Prostate gland (tissue), 2 donors: ENCODE measurements at places on chromosomes 2 and 18.

DNA sequence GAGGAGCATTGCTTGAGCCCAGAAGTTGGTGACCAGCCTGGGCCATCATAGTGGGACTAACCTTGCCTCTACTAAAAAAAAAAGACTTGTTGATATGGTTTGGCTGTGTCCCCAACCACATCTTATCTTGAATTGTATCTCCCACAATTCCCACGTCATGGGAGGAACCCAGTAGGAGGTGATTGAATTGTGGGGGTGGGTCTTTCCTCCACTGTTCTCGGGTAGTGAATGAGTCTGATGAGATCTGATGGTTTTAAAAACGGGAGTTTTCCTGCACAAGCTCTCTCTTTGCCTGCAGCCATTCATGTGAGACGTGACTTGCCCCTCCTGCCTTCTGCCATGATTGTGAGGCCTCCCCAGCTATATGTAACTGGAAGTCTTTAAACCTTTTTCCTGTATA lies 47.0 kb downstream of the PROC start:
- no peak for DNase-seq

DNA sequence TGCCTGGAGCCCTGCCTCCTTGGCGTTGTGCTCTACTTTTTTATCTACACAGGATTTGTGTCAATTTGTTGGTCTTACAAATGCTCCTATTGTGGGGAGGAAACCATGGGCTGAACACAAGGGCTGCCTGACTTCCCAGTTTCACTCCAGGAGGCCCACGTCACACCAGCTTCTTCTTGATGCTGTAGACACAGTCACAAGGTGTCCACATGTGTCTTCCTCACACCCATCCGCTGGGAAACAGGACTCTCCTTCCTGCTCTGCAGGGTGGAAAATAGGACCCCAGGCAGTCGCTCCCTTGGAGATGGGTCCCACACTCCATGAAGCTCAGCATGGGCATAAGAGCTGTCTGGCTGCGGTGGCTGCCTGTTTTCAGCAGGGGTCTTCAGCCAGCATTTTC lies 468.2 kb downstream of the EPHA4 start:
- DNase-seq: no peak

DNA sequence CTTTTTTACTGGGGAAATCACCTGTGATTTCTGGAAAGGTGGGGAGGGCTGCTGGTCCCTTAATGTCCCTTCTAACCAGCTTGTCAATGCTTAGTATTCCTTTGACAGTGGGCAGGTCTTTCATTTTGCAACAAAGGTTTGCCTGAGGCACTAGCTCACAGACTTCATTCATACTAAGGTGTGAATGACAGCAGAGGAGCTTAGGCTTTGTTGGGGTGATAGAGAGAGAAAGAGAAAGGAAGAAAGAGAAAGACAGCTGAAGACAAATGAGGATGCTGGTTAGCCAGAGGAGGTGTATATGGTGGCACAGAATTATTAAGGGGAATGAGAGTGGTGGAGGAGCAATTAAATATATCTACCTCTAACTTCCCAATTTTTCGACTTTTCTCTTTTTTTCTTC lies 28.9 kb upstream of the GTF2A1L start:
- no peak for DNase-seq

DNA sequence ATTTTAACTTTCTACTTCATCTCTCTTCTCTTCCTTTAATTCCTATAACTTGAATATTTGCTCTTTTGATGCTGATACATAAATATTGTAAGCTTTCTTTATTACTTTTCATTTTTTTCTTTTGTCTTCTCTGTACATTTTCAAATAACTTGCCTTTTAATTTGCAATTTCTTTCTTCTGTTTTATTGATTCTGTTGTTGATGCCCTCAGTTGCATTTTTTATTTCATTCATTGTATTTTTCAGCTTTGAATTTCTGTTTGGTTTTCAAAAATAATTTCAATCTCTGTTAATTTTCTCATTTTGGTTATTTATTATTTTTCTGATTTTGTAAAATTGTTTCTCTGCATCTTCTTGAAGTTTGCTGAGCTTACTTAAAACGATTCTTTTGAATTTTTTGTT lies 47.0 kb downstream of the AQP4 start:
- no peak for DNase-seq

DNA sequence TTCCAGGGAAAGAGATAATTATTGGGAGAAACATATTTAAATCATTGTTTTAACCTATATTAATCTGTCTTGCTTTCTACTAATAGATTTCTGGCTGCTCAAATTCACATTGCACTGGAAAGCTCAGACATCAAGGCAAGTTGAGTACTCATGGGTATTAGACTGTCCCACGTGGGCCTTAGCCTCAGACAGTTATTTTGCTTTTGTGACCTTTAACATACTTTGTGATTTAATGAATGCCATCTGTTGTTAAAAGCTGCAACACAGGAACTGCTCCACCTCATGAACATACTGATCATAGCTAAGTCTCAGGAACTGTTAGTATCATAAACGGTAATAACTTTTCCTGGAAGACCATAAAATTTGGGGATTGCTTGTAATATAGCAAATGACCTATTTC lies 2.7 kb upstream of the LCT start:
- DNase-seq: no peak

DNA sequence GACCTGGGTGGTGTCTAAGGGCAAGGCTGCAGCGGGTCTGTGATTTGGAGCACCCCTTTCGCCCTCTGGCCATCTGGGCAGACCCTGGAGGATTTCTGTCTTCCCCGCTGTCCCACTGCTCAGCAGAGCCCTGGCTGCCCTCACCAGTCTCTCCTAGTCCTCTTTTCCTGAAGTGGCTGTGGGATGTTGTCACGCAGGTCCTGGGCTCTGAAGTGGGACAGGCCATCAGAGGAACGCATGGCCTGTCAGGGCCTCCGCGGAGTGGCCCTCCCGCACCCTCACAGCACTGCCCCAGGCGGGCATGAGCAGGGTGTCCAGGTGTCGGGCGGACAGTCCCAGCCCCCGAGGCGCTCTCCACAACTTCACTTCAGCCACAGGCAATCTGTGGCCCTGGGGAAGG lies 1.1 kb upstream of the TMEM185B start:
- DNase-seq: no peak

GRCh38 chr2:235078914-235079472 lies 127.2 kb downstream of the SH3BP4 start:
- no peak for DNase-seq

- no peak for DNase-seq
Observed at GRCh38 chr2:21687589-21687988, 563.8 kb downstream of the TDRD15 start.

DNA sequence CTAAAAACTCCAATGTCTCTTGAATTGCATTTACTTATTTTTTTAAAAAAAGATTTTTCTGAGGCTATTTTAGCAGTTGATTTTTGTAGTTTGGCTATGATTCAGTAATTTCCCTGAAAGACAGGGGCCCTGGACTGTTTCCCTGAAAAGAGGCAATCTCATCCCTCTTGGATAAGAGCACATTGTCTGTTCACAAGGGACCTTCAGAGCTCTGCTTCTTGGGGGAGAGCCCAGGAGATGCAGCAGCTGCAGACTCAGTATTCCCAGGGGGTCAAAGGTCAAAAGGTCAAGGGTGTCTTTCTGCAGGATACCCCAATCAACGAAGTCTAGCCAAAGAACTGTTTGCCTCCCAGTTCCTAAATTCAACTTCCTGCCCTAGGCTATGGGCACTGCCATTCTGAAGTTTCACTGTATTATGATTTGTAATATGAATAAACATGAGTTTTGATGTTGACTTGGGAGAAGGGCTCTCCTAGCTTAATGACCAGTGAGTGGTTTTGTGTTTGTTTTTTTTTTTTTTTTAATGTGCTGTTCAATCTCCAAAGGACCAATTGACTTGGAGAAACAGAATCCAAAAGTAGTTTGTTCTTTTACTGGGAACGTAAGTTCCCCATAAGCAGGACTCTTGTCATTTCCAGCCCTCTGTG lies 157.0 kb upstream of the SERPINE2 start:
- no peak for DNase-seq

GRCh38 chr2:134117676-134118075 lies 136.2 kb upstream of the MGAT5 start:
- DNase-seq: no peak

DNA sequence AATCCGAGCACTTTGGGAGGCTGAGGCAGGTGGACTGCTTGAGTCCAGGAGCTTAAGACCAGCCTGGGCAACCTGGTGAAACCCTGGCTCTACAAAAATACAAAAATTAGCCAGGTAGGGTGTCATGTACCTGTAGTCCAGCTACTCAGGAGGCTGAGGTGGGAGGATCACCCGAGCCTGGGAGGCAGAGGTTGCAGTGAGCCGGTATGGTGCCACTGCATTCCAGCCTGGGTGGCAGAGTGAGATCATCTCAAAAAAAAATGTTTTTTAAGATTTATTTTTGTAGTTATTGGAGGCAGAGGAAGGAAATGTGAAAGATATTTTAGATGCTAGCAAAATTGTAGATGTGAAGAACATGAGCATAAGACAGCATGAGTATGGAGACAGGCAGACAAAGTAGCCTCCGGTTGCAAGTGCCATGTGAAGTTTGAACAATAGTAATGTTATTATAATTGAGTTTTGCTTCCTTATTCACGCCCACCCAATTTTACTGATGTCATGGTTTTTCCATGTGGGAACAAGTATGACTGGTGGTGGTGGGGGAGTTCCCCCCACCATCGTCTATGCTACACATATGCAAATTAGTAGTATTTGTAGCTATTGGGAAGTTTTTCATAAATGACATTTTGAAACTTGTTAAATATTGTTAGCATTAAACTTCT lies 18.0 kb downstream of the REL start:
- DNase-seq: no peak

- no peak for DNase-seq
Observed at GRCh38 chr18:12973562-12974213, 17.5 kb upstream of the CEP192 start.

DNA sequence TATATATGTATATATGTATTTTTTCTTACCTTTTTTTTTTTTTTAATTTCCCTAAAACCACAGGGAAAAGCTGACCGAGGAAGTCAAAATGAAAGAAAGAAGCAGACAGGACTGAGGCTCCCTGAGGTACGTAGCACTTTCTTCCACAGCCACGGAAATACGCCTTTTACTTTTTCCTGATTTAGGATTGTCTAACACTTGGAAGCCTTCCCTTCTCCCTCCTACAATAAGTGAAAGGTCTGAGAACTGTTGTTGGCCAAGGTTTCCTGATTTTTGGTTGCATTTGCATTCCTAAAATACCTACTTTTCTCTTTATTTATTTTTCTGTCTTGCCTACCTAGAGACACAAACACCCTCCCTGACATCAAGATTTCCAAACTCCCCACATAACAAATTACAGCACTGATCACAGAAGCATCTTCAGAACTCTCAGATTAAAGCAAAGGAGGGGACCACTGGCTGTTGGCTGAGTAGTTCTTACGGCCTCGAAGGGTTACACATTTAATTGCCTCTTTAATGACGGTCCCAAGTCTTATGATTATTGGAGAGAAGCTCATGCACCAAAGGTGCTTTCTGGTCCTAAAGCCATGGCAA lies 778.5 kb upstream of the FANCL start:
- DNase-seq: no peak

DNA sequence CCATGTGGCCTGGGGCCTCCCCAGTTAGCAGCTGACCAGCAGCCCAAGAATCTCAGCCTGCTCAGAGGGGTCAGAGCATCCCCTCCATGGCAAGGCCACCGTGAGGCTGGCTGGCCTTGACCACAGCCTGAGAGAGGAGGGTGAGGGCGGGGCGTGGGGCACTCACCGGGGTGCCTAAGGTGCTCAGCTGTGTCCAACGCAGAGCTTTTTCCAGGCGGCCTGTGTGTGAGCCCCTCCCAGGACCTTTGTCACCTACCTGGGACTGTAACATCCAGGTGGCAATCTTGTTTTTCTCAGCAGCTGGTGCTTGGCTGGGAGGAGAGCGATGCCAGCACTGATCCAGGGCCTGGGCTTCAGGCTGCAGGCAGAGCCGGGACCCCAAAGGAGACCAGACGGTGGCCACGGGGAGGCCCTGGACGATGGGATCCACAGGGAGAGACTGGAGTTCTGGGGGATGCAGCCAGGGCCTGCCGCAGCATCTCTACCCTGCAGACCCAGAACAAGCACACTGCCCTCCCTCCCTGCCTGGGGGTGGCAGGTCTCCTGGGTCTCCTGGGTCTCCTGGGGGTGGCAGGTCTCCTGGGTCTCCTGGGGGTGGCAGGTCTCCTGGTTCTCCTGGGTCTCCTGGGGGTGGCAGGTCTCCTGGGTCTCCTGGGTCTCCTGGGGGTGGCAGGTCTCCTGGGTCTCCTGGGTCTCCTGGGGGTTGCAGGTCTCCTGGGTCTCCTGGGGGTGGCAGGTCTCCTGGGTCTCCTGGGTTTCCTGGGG lies 12.3 kb downstream of the SNED1 start:
- DNase-seq: peak; percentile 5

DNA sequence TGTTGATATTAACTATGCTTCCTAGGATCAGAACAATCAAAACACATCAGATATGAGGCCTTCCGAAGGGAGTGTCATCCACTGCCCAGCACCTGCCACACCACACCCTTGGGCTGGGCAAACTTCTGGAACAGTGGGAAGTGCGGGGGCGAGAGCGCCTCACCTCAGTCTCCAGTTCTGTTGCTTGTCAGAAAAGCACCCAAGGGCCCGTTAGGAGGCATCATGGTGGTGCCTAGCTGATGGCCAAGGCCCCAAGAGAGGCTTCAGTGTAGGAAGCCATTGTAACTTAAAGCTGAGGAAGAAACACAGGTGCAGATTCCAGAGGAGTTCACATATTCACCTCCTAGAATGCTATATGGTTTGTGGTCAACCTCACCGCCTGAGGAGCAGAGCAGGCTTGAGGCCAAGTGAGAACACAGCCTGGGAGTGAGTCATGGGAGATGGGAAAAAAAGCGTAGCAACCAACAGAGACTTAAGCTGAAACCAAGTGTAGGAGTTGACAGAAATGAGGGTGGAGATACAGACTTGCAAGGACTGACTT lies 85.1 kb upstream of the ATL2 start:
- peak; percentile 42 for DNase-seq

- DNase-seq: no peak
Observed at GRCh38 chr2:159381574-159381973, 95.1 kb upstream of the WDSUB1 start.

DNA sequence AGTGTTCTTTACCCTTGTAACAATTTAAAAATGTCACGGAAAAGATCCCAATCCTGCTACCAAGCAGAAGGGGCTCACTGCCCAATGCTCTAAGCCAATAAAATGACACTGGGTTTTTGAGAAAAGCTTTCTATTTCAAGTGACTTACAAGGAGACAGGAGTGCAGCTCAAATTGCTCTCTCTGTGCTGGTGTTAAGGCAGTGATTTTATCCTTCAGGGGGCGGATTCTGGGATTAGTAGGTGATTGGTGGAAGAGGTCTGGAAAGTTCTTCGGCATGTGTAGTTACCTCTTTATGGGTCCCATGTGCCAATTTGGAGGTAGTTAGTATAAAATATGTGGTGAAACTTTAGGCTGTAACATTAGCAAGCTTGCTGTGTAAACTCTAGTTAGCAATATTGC lies 27.4 kb upstream of the MCM6 start:
- no peak for DNase-seq

- peak; percentile 10 for DNase-seq
Observed at GRCh38 chr2:88659538-88659915, 31.9 kb upstream of the RPIA start.

GRCh38 chr2:192443831-192444230 lies 249.1 kb upstream of the TMEFF2 start:
- DNase-seq: no peak
